Forelimb muscle (tissue), 1 donor: ENCODE measurements at places on chromosomes 1 and 21. TPM values are rescaled to one million over a fixed set of nuclear protein-coding genes. Genes with fewer than 3 reads are reported as not detected.

GRCh38 chr1:51839094-51839493 lies 39.4 kb downstream of the NRDC start:
- no peak for DNase-seq

DNA sequence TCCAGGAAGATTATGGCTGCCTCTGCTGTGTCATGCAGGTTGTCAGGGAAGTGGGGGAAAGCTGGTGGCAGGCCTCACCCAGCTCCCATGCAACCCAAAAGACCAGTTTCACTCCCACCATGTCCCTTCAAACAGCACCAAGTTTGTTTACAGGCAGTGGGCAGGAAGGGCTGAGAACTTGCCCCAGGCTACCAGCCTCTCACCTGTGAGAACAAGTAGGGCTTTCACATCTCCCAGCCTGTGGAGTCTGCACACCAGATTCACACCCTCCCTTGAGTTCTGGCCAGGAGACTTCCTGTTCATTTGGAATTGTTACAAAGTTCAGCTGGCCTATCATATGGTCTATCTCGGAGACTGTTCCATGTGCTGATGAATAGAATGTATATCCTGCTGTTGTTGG lies 27.8 kb downstream of the RPAP2 start:
- no peak for DNase-seq

Gene GPR153
- 17.2 TPM for polyA plus RNA-seq

Gene CD1B
- polyA plus RNA-seq, result not detected

DNA sequence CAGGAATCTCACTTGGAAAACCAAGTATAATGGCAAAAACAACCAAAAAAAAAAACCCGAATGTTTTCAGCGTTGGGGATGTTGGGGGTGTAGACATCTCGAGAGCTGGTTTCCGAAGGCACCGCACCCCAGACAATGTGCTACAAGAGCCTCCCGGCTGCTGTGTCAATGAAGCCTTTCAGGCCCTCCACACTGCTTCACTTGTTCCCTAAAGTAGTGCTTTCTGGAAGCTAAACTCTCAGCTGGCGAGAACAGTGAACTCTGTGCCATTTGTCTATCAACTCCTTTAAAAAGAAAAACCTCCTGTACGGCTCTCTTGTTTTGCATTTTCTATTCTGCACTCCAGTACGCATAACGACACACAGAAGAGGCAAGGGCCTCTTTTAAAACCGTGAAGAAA lies 32.5 kb downstream of the PLEKHO1 start:
- no peak for DNase-seq

GRCh38 chr1:42466030-42466429 lies 2.9 kb downstream of the CCDC30 start:
- DNase-seq, result no peak

DNA sequence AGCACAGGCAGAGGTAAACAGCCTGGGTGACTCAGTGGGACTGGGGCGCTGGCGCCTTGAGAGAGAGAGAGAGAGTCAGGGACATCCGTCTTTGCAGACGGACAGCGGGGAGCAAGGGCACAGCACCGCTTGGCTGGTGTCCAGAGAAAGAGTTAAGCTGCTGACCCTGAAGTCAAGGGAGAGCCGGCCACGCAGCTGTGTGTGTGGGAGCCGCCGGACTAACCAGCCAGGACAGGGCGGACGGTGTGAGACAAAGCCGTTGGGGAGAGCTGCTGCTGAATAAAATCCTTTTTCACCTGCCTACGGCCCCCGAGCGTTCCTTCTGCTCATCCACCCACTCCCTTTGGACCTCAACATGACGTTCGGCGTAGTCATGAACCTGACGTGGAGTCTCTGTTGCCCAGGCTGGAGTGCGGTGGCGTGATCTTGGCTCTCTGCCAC lies 14.5 kb downstream of the CFAP74 start:
- DNase-seq, result no peak

DNA sequence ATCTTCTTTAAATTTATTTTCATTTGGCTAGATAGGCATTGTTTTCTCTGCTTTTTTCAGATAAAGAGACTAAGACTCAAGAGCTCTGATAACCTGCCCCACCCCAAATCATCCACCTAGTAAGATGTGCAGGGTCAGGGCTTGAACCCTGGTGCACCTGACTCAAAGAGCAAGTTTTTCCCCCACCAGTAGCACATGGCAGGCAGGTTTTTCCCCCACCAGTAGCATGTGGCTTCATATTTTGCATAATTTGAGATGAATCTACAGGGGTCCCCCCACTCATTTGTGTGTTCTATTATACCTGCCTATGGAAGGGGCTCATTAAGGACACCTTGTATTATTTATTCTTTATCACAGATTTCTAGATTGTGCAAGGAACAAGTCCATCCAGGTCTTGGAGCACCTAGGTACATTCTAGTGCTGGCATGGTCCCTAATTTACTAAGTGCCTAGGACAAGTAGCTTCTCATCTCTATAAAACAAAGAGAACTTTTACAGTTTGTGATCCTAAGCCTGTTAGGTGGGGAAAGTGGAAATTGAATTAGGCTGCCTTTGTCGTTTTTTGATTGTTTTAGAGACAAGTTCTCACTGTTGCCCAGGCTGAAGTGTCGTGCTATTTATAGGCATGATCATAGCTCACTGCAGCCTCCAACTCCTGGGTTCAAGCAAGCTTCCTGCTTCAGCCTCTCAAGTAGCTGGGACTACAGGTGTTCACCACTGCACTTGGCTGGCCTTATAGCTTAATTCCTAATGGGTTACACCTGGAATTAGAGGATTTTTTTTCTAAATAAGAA lies 13.2 kb upstream of the CTSE start:
- DNase-seq, result no peak

Gene FBXO42
- polyA plus RNA-seq, result 17.2 TPM

Gene EVI5
- polyA plus RNA-seq, result 11.5 TPM

DNA sequence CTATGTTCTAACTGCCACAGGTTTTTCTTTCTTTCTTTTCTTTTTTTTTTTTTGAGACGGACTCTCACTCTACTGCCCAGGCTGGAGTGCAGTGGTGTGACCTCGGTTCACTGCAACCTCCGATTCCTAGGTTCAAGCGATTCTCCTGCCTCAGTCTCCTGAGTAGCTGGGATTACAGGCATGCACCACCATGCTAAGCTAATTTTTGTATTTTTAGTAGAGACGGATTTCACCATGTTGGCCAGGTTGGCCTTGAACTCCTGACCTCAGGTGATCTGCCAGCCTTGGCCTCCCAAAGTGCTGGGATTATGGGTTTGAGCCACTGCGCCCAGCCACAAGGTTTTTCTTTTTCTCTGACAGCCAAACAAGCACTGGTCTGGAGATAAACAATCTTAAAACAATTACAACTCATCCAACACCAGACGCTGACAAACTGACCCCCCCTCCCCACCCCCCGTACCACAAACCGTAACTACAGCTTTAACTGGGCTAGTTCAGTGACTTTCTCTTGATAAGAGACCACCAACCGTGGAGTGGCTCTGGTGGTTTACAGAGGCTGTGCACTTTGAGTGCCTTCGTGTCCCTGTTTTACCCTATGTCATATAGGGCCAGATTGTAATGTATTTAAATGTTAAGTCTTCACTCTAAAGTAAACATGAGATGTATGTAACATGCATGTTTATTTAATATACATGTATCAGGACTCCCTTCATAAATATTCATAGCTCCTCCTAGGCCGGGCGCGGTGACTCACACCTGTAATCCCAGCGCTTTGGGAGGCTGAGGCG lies 19.5 kb upstream of the PUM1 start:
- no peak for DNase-seq

Gene MATN1
- 1.1 TPM for polyA plus RNA-seq

GRCh38 chr1:185425163-185425562 lies 108.1 kb upstream of the IVNS1ABP start:
- DNase-seq, result no peak

DNA sequence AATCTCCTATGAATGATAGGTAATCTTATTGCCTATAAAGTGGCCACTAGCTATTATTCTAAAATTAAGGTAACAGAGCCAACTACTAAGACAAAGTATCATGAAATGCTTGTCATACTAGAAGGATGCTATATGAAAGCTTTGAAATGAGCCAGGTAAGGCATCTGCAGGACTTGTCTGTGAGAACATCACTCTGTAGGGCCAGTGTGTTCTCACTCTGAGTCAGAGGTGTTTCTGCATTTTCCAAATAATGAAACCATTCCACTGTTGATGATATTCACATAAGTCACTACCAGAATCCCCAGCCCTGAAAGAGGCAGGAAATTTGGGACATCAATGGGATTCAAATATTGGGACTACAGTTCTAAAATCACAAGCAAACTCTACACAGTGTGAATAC lies 25.8 kb upstream of the GBP5 start:
- DNase-seq, result no peak

GRCh38 chr1:23568608-23569383 lies 9.5 kb upstream of the ID3 start:
- DNase-seq, result no peak

- no peak for DNase-seq
Observed at GRCh38 chr1:203569490-203570318, 56.9 kb upstream of the ATP2B4 start.

GRCh38 chr1:113297749-113298148 lies 92.6 kb upstream of the MAGI3 start:
- DNase-seq, result no peak

Gene PODN
- polyA plus RNA-seq, result 7.8 TPM

Gene LCE6A
- not detected for polyA plus RNA-seq

GRCh38 chr1:230291731-230292620 lies 134.2 kb downstream of the PGBD5 start:
- no peak for DNase-seq

GRCh38 chr1:17181781-17182464 lies 23.0 kb upstream of the PADI1 start:
- DNase-seq, result no peak

- DNase-seq, result no peak
Observed at GRCh38 chr1:94606471-94606870, 64.9 kb upstream of the F3 start.

Gene SPOCD1
- polyA plus RNA-seq, result 0.32 TPM

Gene ST3GAL3
- polyA plus RNA-seq, result 32.6 TPM
